Activated T-cell treated with anti-CD3 and anti-CD28 coated beads, Interleukin-2, amount 50 U/mL, for 72 hours (primary cell): ENCODE measurements at places on chromosomes 3 and 15. TPM values are rescaled to one million over a fixed set of nuclear protein-coding genes. Genes with fewer than 3 reads are reported as not detected.
A peak's percentile ranks its signal among the peaks of the same experiment; 100 is the strongest.

- no peak for DNase-seq
Observed at GRCh38 chr3:30511524-30512251, 94.7 kb upstream of the TGFBR2 start.

Gene CFAP161
- total RNA-seq, result 0.48 TPM

DNA sequence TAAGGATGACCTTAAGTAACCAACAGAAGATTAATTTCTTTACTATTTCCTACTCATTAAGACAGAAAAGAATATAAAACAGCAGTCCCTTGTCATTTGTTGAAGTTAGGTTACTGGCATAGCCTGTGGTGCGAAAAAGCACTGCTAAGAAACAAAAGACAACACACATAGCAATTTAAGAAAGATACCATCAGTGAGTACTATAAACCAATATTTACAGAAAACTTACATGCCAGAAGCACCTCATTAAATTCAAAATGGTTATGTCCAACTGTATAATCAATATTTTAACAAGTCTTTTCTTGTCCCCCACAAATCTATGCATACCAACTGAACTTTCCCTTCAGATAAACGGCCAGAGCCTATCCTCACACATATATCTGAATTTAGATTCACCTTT lies 42.0 kb downstream of the ANKRD28 start:
- DNase-seq, result no peak

DNA sequence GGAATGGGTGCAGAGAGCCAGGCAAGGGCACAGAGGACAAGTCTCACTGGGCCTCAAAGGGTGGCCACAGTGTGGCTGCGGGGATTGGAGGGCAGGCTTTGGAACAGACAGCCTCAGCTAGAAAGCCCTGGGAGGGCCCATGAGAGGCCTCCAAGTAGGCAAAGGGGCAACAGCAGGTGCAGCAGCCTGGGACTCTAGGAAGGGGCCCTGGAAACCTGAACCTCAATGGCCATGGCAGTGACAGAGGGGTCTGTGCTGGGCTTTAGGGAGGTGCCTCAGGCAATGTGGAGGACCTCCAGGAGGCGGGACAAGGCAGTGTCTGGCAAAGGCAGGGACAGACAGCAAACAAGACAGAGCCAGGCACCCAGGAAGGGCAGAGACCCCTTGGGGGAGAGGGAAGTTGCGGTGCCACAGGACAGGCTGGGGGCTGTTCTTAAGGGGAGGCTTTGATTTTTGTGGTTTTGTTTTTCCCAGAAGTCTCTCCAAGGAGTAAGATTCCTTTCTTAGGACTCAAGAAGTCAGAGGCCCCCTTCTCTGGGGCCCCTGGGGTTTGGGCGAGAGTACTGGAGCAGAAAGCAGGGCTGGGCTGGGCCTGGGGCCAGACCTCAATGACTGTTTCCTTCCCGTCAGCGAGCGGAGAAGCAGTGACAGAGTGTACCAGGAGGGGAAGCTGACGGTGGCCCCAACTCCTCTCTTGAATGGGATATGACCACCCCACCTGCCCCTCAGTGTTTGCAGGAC lies 9.7 kb downstream of the STOML1 start:
- peak; percentile 71 for DNase-seq

- DNase-seq, result no peak
Observed at GRCh38 chr15:88992216-88992615, 79.0 kb upstream of the MFGE8 start.

DNA sequence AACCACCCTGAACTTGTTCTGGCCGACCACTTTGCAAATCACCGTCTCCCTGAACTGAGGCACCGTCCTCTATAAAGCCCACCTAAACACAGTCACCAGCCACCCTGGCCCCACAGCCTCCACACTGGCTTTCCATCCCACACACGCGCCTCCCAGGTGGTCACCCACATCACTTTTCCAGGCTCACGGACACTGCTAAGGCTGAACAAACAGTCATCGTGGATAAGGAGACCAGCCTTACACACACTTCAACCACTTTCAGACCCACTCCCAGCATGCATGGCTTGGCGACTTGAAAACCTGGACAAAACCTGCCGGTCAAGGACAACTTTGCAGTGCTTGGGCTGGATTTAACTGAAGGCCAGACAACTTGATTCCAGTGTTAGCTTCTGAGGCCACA lies 8.4 kb downstream of the CHSY1 start:
- DNase-seq, result no peak

Gene CIDEC
- not detected for total RNA-seq

- no peak for DNase-seq
Observed at GRCh38 chr3:29655015-29655747, 374.3 kb downstream of the RBMS3 start.

GRCh38 chr3:94402126-94402525 lies 339.3 kb downstream of the NSUN3 start:
- no peak for DNase-seq

Gene PLA2G4E
- not detected for total RNA-seq

GRCh38 chr3:9024341-9024740 lies 61.1 kb upstream of the RAD18 start:
- DNase-seq, result no peak

DNA sequence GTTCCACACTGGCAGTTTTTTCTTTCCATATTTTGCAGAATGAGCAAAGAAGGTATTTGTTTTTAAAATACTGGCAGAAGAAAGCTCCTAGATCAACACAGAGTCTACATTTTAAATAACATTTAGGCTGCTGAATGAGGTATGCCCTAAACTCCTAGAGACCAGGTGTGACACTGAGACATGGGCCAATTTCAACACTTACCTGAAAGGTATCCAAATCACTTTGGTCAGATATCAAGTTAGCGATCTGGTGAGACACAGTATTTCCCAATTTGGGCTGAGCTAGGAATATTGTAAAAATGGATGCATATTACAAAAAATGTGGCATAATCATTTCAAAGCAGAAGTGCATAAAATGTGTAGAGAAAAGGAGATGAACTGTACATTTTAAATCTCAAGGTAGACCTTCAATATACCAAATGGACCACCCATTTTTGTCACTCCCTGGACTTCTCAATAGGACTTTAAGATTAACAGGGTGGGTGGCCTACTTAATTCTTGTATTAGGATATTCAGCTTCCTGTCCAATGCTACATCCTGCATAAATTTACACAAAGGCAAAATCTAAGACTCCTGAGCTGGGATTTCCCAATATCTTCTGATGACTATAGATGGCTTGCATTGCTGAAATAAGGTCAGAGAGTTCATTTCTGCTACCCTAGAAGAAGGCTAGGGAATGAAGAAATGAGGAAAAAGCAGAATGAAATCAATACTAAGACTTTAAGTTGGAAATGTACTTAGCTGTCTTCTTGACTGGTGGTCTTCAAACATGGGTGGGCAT lies 487.8 kb downstream of the FOXP1 start:
- DNase-seq, result no peak

Gene EXD1
- total RNA-seq, result not detected

DNA sequence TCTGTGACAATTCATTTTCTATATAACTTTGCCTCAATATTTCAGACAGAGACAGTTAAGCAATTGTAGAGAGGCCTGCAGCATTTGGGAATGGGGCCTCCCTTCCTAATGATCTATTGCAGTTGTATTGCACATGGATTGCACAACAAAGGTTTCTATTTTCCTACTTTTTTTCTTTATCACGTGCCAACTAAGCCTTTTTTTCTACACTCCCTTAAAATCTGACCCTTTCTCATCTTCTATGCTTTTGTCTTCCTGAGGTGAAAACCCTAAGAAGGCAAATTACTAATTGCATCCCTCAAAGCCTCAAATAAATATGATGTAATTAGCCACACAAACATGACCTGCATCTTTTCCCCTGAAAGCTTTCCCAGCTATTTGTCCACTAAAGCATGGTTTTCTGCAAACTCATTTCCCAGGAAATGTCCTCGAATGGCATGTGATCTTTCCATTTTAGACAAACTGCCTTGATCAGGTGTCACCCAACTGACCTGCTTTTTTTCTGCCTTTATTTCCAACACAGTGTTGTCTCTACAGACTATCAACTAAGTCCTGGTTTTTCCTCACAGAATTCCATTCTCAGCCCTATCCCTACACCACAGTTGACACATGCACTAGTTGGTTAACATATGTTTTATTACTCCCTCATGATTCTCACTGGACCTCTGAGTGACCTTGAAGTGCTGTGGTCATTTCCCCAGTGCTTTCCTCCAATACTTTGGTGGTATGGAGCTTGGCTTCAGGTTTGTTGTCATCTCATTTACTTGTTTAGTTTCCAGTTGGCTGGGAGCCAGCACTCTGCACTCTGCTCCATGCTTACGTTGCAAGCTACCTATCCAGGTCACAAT lies 31.9 kb upstream of the TSC22D2 start:
- DNase-seq, result no peak

Gene SV2B
- total RNA-seq, result 0.30 TPM

DNA sequence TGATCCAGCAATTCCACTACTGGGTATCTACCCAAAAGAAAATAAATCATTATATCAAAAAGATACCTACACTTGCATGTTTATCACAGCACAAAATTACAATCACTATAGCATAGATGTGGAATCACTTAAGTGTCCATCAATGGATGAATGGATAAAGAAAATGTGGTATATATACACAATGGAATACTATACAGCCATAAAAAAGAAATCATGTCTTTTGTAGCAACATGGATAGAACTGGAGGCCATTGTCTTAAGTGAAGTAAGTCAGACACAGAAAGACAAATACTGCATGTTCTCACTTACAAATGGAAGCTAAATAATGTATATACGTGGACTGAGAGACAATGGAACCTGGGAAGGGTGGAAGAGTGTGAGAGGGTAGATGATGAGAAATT lies 28.3 kb upstream of the PFN2 start:
- no peak for DNase-seq

Gene SNUPN
- 22.4 TPM for total RNA-seq

Gene CLDN18
- not detected for total RNA-seq

Gene SLC6A6
- total RNA-seq, result 35.4 TPM

Gene DUOXA2
- not detected for total RNA-seq

- DNase-seq, result no peak
Observed at GRCh38 chr3:136277634-136278033, 27.5 kb downstream of the PCCB start.

DNA sequence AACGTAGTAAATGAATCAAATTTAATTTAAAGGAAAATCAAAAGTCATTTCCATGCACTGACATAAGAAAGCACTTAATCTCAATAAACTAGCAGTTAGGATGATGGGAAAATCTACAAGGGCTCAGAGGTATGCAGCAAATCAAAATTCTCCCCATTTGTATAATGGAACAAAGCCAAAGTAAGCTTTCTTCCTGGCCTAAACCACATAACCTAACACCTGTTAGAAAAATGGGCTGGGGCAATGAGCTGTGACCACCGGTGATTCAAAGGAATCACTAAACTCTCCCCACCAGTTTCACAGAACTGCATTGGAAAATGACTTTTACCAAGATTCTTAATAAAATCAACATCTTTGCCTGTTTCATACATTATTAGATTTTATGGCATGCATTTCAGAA lies 1024.3 kb downstream of the FHIT start:
- no peak for DNase-seq

DNA sequence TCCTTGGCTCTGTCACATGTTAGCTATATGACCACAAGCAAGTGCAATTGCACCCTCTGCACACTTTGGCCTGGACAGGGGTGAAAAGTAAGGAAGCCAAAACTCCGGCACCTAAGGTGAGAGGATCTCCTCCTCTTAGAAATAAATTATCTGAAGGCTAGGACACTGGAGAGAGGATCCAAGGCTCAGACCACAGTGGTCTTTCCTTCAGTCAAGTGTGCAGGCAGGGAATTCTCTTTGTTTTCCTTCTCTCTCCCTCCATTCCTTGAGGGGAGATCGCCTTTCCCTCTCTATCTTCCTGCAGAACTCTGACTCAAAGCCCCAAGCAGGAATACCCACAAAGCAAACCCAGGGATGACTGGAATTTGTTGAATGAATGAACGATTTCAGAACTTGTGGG lies 3.1 kb upstream of the MEGF11 start:
- DNase-seq, result no peak

Gene EPHA3
- total RNA-seq, result 0.35 TPM

DNA sequence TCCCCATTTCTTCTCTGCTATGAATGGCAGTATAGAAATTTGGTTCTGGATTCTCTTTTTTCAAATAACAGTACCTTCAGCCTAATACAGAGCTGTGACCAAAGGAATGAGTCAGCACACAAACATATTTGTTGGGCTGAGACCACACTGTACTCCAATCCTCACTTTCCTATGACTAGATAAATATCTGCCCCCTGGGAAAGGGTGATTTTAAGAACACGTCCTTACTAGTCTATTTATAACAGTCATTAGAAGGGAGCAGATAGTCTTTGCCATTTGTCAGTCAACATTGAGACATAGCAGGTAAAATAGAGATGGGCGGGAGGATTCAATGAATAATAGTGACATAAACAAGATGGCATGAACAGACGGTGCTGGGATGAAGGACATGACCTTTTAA lies 461.3 kb downstream of the MCTP2 start:
- no peak for DNase-seq

DNA sequence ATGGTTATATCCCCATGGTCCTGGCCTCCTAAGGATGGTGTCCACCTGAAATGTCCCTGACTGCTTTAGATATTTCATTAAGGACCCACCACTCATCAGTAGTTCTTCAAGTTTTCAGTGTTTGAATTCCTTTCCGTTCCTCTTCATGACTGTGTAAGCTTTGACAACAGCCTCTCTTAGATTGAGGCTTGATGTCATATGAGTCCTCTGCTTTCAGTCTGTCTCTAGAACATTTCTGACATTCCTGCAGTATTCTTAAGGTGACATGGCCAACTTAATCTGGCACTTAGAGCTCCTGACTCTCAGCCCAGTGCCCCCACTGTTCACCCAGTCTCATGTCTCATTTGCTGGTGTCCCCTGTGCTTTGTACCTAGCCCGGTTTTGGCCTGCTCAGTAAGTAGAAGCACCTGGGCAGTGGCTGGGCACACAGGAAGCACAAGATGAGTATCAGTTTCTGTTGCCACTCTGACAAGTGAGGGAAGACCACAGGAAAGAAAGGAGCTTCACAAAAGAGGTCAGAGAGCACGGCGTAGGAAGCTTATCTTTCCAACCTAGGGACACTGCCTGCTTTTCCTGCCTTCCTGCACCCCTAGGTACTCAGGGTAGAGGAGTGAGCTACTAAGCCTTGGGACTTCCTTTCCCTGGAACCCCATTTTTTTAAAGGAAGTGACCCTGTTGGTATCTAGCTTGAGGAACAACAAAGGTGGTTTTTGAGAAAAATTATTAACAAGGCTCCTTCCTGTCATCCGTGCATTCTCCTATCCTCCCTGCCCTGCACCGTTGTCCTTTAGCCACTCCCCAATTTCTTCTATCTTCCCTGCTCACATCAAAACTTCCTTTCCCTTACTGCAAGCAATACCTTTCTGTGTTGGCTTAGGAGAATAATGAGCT lies 103.1 kb downstream of the KLHL25 start:
- DNase-seq, result peak; percentile 58

- DNase-seq, result no peak
Observed at GRCh38 chr15:81271761-81272644, 51.9 kb downstream of the STARD5 start.

DNA sequence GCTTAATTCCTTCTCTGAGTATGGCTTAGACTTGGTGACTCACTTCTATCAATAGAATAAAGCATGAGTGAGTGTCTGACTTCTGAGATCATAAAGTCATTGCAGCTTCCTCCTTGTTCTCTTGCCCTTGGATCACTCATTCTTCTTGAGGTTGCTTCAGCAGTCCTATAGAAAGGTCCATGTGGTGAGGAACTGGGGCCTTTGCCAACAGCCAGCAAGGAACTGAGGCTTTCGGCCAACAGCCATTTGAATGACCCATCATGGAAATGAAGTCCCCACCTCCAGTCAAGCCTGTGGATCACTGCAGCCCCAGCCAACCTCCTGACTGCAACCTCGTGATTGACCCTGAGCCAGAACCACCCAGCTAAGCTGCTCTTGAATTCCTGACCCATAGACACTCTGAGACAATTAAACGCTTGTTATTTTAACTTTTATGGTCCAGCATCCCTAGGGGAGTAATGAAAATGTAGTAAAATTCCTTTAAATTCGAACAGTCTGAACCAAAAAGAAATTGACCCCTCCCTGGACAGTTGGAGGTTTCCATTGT lies 84.5 kb downstream of the WDR76 start:
- DNase-seq, result no peak
